Posterior cingulate gyrus (tissue), 11 donors: ENCODE measurements at places on chromosomes 3 and 15.

- no peak for DNase-seq
Measured at GRCh38 chr3:33886015-33886414, 87.6 kb downstream of the PDCD6IP start.

GRCh38 chr3:23542079-23542478, 263.7 kb upstream of the UBE2E1 start:
- DNase-seq: no peak

DNA sequence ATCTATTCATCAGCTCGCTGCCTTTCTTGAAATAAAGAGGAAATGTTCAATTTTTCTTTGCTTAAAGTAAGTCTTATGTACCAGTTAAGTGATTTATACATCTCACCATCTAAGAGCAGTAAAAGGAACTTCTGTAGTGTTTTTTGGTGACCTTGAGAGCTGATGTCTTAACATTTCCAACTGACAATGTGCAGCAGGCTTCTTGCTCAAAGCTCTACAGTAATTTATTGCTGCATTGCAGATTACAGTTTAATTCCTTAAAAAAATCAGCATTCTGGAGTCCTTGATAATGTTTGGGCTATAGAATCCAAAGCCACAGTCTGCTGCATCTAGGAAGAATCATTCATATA, 61.6 kb downstream of the DIPK2A start:
- no peak for DNase-seq

DNA sequence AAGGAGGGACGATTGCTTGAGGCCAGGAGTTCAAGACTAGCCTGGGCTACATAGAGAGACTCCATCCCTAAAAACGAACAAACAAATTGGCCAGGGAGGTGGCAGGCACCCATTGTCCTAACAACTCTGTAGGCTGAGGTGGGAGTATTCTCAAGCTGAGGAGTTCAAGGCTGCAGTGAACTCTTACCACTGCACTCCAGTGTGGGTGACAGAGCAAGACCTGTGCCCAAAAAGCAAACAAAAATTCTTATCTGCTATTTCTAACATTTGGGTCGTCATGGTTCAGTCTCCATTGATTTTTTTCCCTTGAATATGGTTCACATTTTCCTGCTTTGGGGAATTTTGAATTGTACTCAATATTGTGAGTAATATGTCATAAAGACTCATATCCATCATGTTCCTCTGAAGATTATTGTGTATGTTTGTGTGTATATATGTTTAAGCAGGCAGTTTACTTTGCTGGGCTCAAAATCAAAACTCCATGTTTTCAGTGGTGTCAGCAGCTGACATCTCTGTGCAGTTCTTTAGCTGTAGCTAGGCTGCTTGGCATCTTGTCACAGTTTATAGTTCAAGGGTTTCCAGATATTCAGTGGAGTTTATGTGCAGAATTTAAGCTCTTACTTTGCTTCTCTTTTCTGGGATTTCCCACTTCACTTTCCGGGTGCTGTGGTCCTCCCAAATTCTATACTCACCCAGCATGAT, 33.2 kb downstream of the IFT122 start:
- DNase-seq: no peak
